Umbilical cord (tissue), 2 donors: ENCODE measurements at places on chromosomes 13 and 19. TPM values are rescaled to one million over a fixed set of nuclear protein-coding genes. Genes with fewer than 3 reads are reported as not detected.

The FFAR2 gene
- total RNA-seq: 0.72 TPM

The PSG2 gene
- total RNA-seq: 22.9 TPM

The SMIM44 gene
- not detected for total RNA-seq

The GPC6 gene
- total RNA-seq: 37.6 TPM

The ZNF132 gene
- 24.8 TPM for total RNA-seq

The ZNF550 gene
- total RNA-seq: 2.9 TPM
